ENCODE measurements at places on chromosomes 4 and X. TPM values are rescaled to one million over a fixed set of nuclear protein-coding genes. Genes with fewer than 3 reads are reported as not detected.

- DNase-seq: no peak
Measured at GRCh38 chr4:54651050-54651449, 6.7 kb upstream of the KIT start.

Gene SHROOM4
- total RNA-seq: 1.8 TPM

Gene GAGE12F
- total RNA-seq: not detected

Gene NAT8L
- total RNA-seq: 0.05 TPM
